ENCODE measurements at places on chromosomes 1 and 21.
A peak's percentile ranks its signal among the peaks of the same experiment; 100 is the strongest.

DNA sequence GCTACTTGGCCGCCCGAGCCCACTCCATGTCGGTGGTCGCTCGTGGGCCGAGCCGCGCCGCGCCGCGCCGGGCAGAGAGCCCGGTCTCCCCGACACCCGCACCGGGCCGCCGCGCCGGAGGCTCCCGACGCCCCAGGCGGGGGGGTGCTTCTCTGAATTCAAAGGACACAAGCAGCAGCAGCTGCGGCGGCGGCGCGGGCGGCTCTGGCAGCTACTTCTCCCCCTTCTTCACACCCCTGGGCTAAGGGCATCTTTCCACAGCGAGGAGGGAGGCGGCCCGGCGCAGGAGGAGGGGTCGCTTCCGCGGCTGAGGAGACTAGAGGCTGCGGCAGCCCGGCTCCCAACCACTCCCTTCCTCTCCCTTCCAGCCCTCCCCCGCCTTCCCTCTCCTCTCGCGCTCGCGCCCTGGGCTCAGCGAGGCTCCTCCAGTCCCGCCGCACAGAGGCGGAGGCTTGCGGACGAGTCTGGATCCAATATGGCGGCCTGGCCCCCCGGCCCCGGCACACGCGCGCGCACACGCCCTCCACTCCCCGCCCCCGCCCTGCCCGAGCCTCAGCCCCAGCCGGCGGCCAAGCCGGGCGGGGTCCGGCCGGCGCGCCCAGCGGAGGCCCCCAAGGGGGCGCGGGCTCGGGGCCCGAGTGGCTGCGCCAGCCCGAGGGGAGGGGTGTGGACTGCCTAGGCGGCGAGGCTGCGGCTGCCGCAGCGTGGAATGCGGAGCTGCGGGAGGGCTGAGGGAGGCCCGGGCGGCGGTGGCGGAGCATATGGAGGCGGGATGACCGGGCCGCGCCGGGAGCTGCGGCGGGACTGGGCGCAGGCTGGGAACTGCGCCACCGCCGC, at the start of gene CDC42BPA:
Gene CDC42BPA (minus strand): TSS at position 477 of the 837 bp plus-strand sequence. CDS start 1,310 bp downstream, outside the sequence.
- DNase-seq: peak; percentile 90

DNA sequence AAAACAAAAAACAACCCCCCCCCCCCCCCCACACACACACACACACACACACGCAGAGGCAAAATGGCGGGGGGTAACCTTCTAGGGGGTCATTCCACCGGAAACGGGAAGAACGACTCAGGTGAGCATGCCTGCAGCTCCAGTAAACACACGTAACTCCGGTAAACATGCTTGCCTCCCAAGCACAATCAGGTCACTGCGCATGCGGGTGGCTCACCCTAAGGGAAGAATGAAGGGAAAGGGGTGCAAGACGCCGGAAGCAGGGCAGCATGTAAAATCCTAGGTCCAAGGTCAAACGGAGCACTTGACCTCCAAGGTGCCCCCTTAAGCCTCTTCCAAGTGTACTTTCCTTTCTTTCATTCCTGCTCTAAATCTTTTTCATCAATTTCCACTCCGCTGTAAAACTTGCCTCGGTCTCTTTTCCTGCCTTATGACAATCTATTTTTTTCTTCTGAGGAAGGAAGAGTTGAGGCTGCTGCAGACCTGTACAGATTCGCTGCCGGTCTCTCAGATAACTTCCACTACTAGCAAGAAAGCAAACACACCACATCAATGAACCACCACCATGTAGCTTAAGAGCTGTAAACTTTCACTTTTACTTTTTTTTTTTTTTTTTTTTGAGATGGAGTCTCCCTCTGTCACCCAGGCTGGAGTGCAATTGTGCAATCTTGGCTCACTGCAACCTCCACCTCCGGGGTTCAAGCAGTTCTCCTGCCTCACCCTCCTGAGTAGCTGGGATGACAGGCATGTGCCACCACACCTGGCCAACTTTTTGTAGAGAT, 21.0 kb upstream of the CBR3 start:
- no peak for DNase-seq

- no peak for DNase-seq
These were observed 9.2 kb downstream of the ZNF692 start for GRCh38 chr1:248849637-248850036.

- DNase-seq: no peak
These were observed 78.4 kb upstream of the ERRFI1 start for GRCh38 chr1:8104278-8105236.

DNA sequence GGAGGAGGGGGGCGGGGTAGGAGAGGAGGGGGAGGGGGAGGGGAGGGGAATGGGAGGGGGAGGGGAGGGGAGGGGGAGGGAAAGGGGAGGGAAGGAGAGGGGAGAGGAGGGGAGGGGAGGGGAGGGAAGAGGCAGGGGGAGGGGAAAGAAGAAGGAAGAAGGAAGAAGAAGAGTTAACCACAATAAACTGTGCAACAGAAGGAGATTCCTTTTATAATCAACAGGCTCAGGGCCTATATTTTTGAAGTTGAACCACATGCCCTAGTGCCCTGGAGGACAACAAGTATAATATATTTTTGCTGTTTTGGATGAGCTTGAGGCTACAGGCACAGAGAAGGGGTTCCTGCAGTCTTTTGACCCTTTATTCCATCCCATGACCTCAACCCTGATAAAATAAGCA, 228.2 kb upstream of the IRF2BP2 start:
- DNase-seq: no peak

GRCh38 chr1:41009466-41009865, 12.1 kb downstream of the SLFNL1 start:
- DNase-seq: no peak

All from right cardiac atrium (tissue), 5 donors.